Effector memory CD8-positive, alpha-beta T cell (primary cell): ENCODE measurements at places on chromosomes 3 and 15.

GRCh38 chr15:41408234-41408641 lies 5.9 kb upstream of the NDUFAF1 start:
- H3K36me3 ChIP-seq = peaks cover 3% of the 10 kb centered on the region
- no peak overlapping the region for H3K4me3 ChIP-seq
- no peak overlapping the region for H3K27ac ChIP-seq
- H3K27me3 ChIP-seq = no peaks in the 10 kb centered on the region

GRCh38 chr3:14236902-14237301 lies 58.3 kb downstream of the LSM3 start:
- no peak overlapping the region for H3K4me3 ChIP-seq
- H3K36me3 ChIP-seq = no peaks in the 10 kb centered on the region
- H3K27me3 ChIP-seq = peaks cover 41% of the 10 kb centered on the region
- H3K27ac ChIP-seq = no peak overlapping the region
- DNase-seq = no peak

DNA sequence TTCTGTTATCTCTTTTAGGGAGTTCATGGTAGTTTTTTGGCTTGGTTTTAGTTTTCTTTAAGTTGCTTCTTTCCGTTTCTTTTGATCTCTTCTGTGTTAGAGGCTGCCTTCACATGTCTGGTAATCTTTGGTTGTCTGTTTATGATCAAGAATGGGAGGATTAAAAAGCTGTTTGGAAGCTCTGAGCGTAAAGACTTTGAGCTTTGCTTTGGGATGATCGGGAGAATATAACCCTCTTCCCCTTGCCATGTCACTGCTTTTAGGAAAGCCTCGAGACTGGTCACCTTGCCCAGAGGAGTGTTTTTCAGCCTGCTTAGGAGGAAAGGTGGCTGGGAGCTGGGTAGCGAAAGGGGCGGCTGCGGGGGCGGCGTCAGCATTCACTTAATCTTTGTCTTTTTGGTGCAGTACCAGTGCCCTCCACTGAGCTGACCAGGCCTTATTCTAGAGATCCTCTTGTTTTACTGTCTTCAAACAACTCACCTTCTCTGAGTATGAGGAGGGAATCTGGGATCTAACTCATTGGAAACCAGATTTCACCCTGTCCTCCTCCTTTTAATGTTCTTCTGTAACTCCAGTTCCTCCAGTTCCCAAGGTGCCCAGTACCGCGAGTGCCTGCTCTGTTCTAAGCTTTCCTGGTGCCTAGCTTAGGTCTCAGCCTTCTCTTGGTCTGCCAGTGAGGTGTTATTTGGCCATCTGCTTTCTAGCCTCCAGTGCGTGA lies 15.5 kb downstream of the TATDN2 start:
- peaks cover 84% of the 10 kb centered on the region for H3K36me3 ChIP-seq
- peak; percentile 54 for DNase-seq
- no peaks in the 10 kb centered on the region for H3K27me3 ChIP-seq
- H3K4me3 ChIP-seq = peak overlapping the region; percentile 75
- peak overlapping the region; percentile 87 for H3K27ac ChIP-seq

DNA sequence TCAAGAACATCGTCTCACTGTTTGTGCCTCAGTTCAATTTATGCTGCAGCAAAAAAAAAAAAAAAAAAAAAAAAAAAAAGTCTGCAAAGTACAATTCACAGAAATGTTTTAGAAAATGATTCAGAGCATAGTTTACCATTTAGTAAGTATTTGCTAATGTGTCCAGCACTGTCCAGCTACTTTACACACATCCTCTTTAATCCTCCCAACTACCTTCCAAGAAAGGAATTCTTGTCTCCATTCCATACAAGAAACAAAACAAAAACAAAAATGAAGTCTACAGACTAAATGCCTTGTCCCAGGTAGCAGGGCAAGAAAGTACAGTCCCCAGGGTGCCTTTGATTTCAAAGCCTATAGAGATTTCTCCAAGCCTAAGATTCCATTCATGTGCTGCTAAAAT lies 38.9 kb upstream of the SNTN start:
- no peaks in the 10 kb centered on the region for H3K4me1 ChIP-seq
- H3K36me3 ChIP-seq = no peaks in the 10 kb centered on the region

GRCh38 chr3:197878427-197878826 lies 71.6 kb upstream of the RPL35A start:
- H3K27me3 ChIP-seq = no peaks in the 10 kb centered on the region
- peak overlapping the region; percentile 88 for H3K27ac ChIP-seq

GRCh38 chr3:98027085-98027446 lies 8.0 kb downstream of the GABRR3 start:
- peaks cover 8% of the 10 kb centered on the region for H3K4me1 ChIP-seq
- peaks cover 23% of the 10 kb centered on the region for H3K27me3 ChIP-seq
- no peak overlapping the region for H3K27ac ChIP-seq
- no peak overlapping the region for H3K4me3 ChIP-seq
- H3K36me3 ChIP-seq = peaks cover 4% of the 10 kb centered on the region

- H3K27ac ChIP-seq = no peak overlapping the region
- H3K4me1 ChIP-seq = no peaks in the 10 kb centered on the region
- no peaks in the 10 kb centered on the region for H3K36me3 ChIP-seq
- no peak overlapping the region for H3K4me3 ChIP-seq
- H3K27me3 ChIP-seq = peaks cover 39% of the 10 kb centered on the region
Measured at GRCh38 chr3:72355168-72355567, 493.1 kb downstream of the SHQ1 start.

GRCh38 chr15:92097474-92098178 lies 244.1 kb downstream of the SLCO3A1 start:
- peak overlapping the region; percentile 77 for H3K27ac ChIP-seq
- peak overlapping the region; percentile 57 for H3K4me3 ChIP-seq
- H3K36me3 ChIP-seq = no peaks in the 10 kb centered on the region
- H3K27me3 ChIP-seq = no peaks in the 10 kb centered on the region
